ENCODE measurements at places on chromosomes 6 and 20.

- H3K27ac ChIP-seq = no peak overlapping the region
- H3K36me3 ChIP-seq = no peaks in the 10 kb centered on the region
- H3K27me3 ChIP-seq = no peaks in the 10 kb centered on the region
- no peak for DNase-seq
Measured at GRCh38 chr6:149046164-149046821, 271.2 kb upstream of the TAB2 start.

GRCh38 chr6:153858529-153858928 is 180.5 kb upstream of the OPRM1 start:
- H3K27ac ChIP-seq = no peak overlapping the region
- DNase-seq = no peak
- peaks cover 2% of the 10 kb centered on the region for H3K27me3 ChIP-seq

- DNase-seq = peak; percentile 39
- H3K36me3 ChIP-seq = peaks cover 64% of the 10 kb centered on the region
- H3K27ac ChIP-seq = peak overlapping the region; percentile 98
- H3K4me1 ChIP-seq = peaks cover 71% of the 10 kb centered on the region
Measured at GRCh38 chr6:32854376-32855178, 585 bp downstream of the PSMB9 start.

DNA sequence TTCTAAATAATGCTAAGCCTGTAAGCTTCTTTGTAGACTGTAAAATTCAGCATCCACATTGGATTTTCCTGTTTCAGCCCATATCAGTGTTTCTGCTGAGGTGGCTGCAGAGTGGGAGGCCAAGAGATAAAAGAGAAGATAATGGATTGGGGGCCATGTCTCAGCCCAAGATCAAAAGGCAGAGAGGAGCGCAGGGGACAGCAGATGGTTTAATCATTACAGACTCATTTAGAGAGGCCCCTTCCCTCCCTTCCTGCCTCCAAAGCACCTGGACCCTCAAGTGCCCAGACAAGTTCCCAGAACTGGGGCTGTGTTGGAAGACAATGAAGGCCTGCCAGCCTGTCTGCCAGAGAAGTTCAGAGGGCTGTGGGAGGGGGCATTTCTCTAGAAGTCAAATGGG is 20.4 kb upstream of the CTNNBL1 start:
- H3K36me3 ChIP-seq = no peaks in the 10 kb centered on the region
- no peak overlapping the region for H3K4me3 ChIP-seq
- H3K27ac ChIP-seq = no peak overlapping the region
- DNase-seq = no peak
- H3K4me1 ChIP-seq = no peaks in the 10 kb centered on the region

GRCh38 chr6:38306931-38307330 is 332.8 kb downstream of the BTBD9 start:
- H3K27me3 ChIP-seq = no peaks in the 10 kb centered on the region
- DNase-seq = no peak
- no peak overlapping the region for H3K4me3 ChIP-seq
- no peaks in the 10 kb centered on the region for H3K36me3 ChIP-seq

- no peak for DNase-seq
- peaks cover 4% of the 10 kb centered on the region for H3K4me1 ChIP-seq
- H3K4me3 ChIP-seq = no peak overlapping the region
- no peak overlapping the region for H3K27ac ChIP-seq
- H3K36me3 ChIP-seq = no peaks in the 10 kb centered on the region
Measured at GRCh38 chr20:61964675-61965605, 100.7 kb downstream of the TAF4 start.

- H3K4me3 ChIP-seq = no peak overlapping the region
- H3K4me1 ChIP-seq = no peaks in the 10 kb centered on the region
Measured at GRCh38 chr6:50120300-50120699, 70.6 kb upstream of the DEFB112 start.

GRCh38 chr20:60232380-60232779 is 274.2 kb downstream of the CDH26 start:
- DNase-seq = no peak
- H3K36me3 ChIP-seq = no peaks in the 10 kb centered on the region
- no peak overlapping the region for H3K4me3 ChIP-seq
- H3K27me3 ChIP-seq = no peaks in the 10 kb centered on the region
- no peak overlapping the region for H3K27ac ChIP-seq

GRCh38 chr6:111430605-111431376 is 52.2 kb downstream of the REV3L start:
- H3K27ac ChIP-seq = no peak overlapping the region
- peaks cover 6% of the 10 kb centered on the region for H3K4me1 ChIP-seq
- no peaks in the 10 kb centered on the region for H3K27me3 ChIP-seq
- no peak overlapping the region for H3K4me3 ChIP-seq

DNA sequence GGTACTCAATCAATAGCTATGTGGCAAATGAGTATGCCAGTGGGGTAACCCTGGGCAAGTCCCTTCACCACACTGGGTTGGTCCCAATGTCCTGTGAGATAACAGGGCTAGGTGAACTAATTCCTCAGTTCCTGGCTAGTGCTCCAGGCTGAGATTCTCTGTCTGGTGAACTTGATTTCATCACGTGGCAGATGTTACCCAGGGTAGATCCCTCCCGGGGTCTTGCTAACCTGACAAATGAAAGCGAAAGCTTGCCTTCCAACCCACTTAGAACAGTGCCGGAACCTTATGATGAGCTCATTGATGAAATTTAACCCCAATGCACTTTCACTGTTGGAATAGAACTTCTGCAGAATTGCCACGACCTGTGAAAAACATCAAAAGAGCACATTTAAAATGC is 6.6 kb upstream of the ANKRD60 start:
- H3K4me3 ChIP-seq = no peak overlapping the region
- peaks cover 9% of the 10 kb centered on the region for H3K4me1 ChIP-seq
- no peaks in the 10 kb centered on the region for H3K36me3 ChIP-seq
- H3K27me3 ChIP-seq = no peaks in the 10 kb centered on the region
- no peak for DNase-seq

DNA sequence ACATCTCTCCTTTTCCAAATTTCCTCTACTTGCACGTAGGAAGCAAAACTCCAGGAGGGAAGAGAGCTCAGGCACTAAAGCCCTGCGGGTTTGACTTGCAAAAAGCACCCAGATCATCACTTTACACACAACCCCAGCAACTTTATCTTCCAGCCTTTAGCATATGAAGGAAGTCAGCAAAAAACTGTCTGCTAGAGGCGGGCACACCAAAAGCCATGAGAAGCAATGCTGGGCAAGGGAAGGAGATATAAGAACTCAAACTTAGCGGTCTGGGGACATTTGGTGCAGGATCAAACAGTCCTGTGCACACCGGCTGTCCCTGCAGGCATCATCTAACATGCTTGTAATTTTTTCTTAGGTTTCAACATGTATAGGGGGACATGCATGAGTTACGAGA is 113.3 kb downstream of the JPH2 start:
- H3K27me3 ChIP-seq = no peaks in the 10 kb centered on the region
- DNase-seq = no peak
- H3K36me3 ChIP-seq = no peaks in the 10 kb centered on the region
- peaks cover 69% of the 10 kb centered on the region for H3K4me1 ChIP-seq

DNA sequence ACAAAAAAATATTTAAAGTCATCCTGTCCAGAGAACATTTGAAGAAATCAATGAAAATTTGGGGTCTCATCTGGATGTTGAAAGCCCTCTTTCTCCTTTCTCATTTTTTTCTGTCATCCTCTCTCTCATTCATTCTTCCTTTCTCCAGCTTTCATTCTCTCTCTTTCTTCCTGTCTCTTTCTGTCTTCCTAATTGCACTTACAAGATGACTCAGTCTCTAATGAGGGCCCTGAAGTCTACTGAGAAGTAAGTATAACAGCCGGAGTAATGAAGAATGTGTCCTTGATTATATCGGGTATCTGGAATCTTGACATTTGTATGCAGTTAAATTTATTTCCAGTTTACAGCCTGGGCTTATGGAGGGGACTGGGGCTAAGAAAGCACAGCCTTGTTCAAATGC is 232.2 kb upstream of the SULF2 start:
- H3K4me1 ChIP-seq = no peaks in the 10 kb centered on the region
- H3K27ac ChIP-seq = no peak overlapping the region
- peaks cover 12% of the 10 kb centered on the region for H3K27me3 ChIP-seq
- no peak overlapping the region for H3K4me3 ChIP-seq
- no peaks in the 10 kb centered on the region for H3K36me3 ChIP-seq

DNA sequence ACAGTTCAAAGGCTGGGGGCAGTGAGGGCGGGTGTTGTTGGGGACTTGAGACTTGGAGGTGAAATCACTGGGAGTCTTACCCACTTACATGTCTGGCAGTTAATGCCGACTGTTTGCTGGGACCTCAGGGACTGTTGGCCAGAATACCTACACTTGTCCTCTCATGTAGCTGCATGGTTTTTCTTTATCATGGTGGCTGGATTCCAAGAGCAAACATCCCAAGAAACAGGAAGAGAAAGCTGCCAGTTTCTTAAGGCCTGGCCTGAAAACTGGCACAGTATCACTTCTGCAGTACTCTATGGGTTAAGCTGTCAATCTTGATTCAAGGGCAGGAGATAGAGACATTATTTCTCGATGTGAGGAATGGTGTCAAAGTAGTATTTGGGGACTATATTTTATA is 19.8 kb upstream of the C6orf62 start:
- H3K4me1 ChIP-seq = no peaks in the 10 kb centered on the region
- H3K27ac ChIP-seq = no peak overlapping the region
- no peak overlapping the region for H3K4me3 ChIP-seq
- no peaks in the 10 kb centered on the region for H3K36me3 ChIP-seq
- DNase-seq = no peak

GRCh38 chr20:7389216-7389615 is 551.0 kb downstream of the HAO1 start:
- H3K27me3 ChIP-seq = no peaks in the 10 kb centered on the region
- no peaks in the 10 kb centered on the region for H3K36me3 ChIP-seq
- H3K27ac ChIP-seq = no peak overlapping the region
- no peak for DNase-seq
- H3K4me1 ChIP-seq = no peaks in the 10 kb centered on the region
- no peak overlapping the region for H3K4me3 ChIP-seq

DNA sequence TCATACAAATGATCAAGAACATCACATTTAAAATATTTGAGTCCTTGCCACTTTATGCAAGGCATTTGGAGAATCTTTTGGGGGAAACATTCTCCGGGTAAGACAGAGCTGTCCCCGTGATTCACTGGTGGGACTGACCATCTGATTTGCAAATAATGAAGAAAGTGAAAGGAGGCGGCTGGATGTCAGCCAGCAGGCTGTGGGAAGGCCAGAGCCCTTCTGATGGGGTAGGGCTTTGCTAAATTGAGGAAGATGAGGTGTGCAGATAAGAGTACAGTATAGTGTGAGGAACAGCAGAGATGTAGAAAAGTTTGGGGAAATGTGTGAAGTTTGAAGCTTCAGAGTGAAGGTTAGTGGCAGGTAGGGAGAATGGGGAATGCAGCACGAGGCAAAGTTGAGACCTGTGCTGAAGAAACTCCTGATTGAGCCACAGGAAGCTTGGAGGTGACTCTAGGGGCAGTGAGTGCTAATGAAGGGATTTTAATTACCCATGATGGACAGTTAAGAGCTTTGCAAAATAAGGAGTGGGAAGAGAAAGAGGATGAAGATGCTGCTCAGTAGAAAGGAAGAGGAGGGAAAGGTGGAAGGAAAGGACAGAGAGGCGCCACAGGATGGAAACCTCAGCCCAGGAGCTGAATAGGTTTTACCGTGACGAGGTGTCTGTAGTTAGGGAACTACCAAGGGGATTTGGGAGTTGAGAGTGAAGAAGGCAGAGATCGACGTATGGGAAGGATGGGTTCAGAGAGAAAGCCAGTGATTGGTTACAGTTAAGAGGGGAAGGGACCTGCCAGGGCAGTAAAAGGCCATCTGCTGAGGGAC is 68.7 kb downstream of the SNX9 start:
- H3K36me3 ChIP-seq = peaks cover 21% of the 10 kb centered on the region
- H3K27me3 ChIP-seq = no peaks in the 10 kb centered on the region
- no peak overlapping the region for H3K27ac ChIP-seq
- DNase-seq = no peak
- no peak overlapping the region for H3K4me3 ChIP-seq
- peaks cover 20% of the 10 kb centered on the region for H3K4me1 ChIP-seq

GRCh38 chr6:24844061-24844460 is 45.3 kb upstream of the ARMH2 start:
- no peak for DNase-seq
- H3K27ac ChIP-seq = peak overlapping the region; percentile 15
- H3K27me3 ChIP-seq = no peaks in the 10 kb centered on the region
- H3K4me1 ChIP-seq = peaks cover 56% of the 10 kb centered on the region

DNA sequence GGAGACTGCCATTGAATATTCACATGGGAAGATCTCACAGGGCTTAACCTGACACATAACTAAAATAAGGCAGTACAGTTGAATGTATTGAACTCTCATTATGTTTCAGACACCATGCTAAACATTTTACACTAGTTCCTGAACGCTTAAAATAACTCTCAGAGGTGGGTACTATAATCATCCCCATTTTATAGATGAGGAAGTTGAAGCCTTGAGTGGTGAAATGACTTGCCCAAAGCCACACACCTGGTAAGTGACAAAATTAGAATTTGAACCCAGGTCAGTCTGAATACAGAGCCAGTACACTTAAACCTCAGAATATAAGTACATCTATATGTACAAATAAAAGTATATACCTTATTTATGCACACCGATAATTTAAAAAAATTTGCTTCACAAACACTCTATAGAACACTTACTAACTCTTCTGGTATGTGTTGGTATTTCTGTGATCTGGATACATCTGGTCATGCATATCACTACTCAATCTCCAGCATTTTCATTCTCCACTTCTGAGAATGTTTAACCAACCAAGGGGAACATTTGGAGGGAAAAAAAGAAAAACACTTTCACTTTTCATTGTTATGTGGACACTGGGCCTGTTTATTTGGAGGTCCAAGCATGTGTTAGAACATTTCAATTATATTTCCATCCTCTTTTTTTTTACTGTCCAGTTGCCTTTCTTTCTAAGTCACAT is 4.6 kb upstream of the BICRAL start:
- no peak overlapping the region for H3K27ac ChIP-seq
- DNase-seq = no peak
- no peaks in the 10 kb centered on the region for H3K27me3 ChIP-seq
- peaks cover 69% of the 10 kb centered on the region for H3K4me1 ChIP-seq
- no peak overlapping the region for H3K4me3 ChIP-seq

DNA sequence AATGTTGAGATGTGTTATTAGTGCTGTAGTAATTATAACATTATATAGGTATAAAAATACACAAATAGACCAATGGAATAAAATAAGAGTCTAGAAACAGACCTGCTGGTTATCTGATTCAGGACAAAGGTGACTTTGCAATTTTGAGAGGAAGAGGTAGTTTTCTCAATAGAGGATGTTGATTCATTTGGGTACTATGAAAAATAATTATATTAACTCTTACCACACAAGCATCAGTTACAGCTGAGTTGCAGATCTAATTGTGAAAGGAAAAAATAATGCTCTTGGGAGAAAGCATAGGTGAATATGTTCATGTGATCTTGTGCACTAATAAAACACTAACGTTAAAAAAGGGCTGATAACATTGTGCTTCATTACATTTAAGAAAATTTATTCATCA is 103.0 kb downstream of the BCKDHB start:
- H3K27me3 ChIP-seq = no peaks in the 10 kb centered on the region
- H3K4me3 ChIP-seq = no peak overlapping the region
- no peak overlapping the region for H3K27ac ChIP-seq
- H3K36me3 ChIP-seq = peaks cover 6% of the 10 kb centered on the region

Data from CD4-positive, alpha-beta T cell (primary cell).